ENCODE measurements at places on chromosomes 5 and 9.

- DNase-seq, result no peak
Observed at GRCh38 chr5:174376726-174377373, 331.3 kb downstream of the NSG2 start.

GRCh38 chr9:28050941-28051340 lies 477.7 kb upstream of the C9orf72 start:
- no peak for DNase-seq

GRCh38 chr5:109709225-109709624 lies 19.5 kb downstream of the MAN2A1 start:
- DNase-seq, result no peak

GRCh38 chr5:149002761-149003689 lies 59.8 kb downstream of the SH3TC2 start:
- no peak for DNase-seq

DNA sequence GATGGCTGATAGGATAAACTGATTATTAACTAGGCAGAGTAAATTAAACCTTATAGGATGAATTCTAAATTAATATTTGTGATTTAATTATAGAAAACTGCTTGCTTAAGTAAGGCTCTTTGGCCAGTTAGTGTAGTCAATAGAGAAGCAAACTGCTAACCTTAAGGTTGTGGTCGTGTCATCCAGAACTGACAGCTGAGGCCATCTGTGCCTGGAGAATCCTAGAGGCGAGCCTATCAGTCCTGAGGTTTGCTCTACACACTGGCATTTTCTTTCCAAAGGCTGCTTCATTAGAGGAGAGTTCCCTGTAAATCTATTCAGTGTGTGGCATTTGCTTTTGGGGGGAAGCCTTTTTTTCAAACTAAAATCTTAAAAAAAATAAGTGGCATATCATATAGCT lies 169.2 kb downstream of the MEF2C start:
- DNase-seq, result no peak

GRCh38 chr5:168118042-168118668 lies 173.3 kb upstream of the WWC1 start:
- DNase-seq, result no peak

GRCh38 chr9:91101611-91102168 lies 260.0 kb downstream of the AUH start:
- no peak for DNase-seq

GRCh38 chr9:73667749-73668148 lies 516.1 kb downstream of the ANXA1 start:
- DNase-seq, result no peak

- no peak for DNase-seq
Observed at GRCh38 chr9:78207319-78207718, 28.6 kb upstream of the CEP78 start.

DNA sequence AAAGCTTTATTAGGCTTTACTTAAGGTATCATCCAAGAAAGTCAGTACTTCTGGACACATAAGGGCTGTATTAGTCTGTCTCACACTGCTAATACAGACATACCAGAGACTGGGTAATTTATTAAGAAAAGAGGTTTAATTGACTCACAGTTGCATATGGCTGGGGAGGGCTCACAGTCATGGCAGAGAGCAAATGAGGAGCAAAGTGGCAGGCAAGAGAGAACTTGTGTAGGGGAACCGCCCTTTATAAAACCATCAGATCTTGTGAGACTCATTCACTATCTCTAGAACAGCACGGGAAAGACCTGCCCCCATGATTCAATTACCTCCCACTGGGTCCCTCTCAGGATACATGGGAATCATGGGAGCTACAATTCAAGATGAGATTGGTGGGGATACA lies 49.2 kb upstream of the SLC44A1 start:
- no peak for DNase-seq

- no peak for DNase-seq
Observed at GRCh38 chr5:103021314-103021713, 98.6 kb downstream of the GIN1 start.

GRCh38 chr5:103894882-103895281 lies 332.3 kb upstream of the NUDT12 start:
- no peak for DNase-seq

DNA sequence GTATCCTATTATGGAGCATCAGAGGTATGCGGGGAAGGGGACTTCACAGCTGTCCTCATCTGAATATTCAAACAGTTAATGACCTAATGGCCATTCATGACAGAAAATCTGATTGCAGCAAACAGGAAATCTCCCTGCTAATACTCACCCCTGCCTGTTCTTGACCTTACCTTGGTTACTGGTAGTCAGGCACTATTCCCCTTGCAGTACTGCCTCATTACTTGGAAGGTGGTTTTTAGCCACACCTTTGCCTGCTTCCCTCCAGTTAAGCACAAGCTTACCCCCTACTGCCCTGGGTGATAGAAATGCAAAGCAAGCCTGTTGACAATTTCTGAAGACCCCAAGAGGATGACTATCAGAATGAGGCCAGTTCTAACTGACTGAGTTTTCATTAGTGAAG lies 332.4 kb downstream of the NTRK2 start:
- DNase-seq, result no peak

- DNase-seq, result no peak
Observed at GRCh38 chr5:4628645-4629385, 511.3 kb upstream of the ADAMTS16 start.

DNA sequence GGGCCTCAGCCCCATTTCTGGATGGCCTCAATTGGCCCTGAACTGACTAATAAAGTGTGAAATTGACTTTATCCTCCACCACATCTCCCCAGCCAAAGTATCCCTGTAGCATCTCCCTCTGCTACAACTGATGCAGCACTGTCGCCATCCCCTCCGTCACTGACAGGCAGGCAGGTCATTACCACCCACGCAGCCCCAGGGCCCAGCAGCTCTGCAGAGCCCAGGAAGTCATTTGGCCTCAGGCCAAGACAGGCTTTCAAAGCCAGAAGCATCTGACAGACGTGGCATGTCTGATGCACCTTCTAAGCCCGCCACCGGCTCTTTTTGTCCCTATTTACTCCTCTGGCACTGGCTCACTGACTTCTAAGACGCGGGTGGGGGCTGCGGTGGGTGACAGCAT lies 65.3 kb downstream of the ARHGEF37 start:
- no peak for DNase-seq

- DNase-seq, result no peak
Observed at GRCh38 chr9:78441822-78442431, 145.0 kb downstream of the PSAT1 start.

GRCh38 chr5:14685757-14686156 lies 21.2 kb downstream of the OTULIN start:
- DNase-seq, result peak; percentile 45

- DNase-seq, result no peak
Observed at GRCh38 chr5:97182571-97183099, 412 bp downstream of the RIOK2 start.

Data from NCI-H460 (cell line).